Stimulated activated CD8-positive, alpha-beta memory T cell treated with anti-CD3 and anti-CD28 coated beads, Interleukin-7, amount 100 ng/mL, for 24 hours (primary cell): ENCODE measurements at places on chromosomes 1 and 21.

DNA sequence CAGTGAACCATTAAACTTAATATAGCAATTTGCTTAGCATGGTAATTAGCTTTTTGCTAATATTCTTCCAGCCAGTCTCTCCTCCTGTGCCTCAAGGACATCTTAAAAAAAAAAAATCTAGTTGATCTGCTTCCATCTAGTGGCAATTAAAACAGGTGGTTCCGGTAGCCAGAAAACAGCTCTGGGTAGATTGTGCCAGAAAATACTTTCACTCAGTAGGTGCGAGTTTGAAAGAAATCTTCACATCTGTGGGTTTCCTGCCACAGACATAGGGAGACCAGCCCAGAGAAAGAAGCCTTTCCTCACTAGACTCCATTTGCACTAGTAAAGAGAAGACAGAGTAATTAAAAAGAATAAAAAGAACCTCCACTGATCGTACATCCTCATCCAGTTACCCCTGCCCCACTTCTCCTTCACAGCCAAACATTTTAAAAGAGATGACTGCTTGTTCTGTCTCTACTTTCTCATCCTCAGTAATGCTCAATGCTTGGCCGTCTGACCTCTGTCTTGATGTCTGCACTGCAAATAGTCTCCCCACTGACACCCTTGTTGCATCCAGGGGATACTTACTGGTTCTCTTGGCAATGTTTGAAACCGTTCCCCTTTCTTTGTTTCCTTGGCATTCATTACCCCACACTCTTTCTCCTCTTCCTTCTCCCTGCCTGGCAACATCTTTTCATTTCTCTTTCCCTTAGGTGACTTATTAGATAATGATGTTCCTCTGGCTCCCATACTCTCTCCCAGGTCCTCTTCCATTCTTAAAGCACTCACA, 16.9 kb downstream of the SELL start:
- no peak for DNase-seq

DNA sequence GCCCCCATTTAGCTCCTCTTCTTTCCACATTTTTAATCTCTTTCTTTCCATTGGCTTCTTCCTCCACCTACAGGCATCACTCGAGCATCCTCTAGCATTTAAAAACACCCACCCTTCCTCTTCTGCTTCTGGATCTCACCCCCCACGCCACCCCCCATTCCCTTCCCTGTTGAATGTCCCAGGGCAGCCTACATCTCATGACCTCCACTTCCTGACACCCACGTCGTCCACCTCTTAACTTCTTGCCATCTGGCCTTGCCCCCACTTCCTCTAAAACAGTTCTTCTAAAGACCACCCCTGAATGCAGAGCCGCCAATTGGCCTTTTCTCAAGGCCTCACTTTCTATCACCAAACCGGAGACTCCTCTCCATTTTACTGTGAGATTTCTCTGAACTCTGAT, 6.1 kb upstream of the ETNK2 start:
- no peak for DNase-seq

DNA sequence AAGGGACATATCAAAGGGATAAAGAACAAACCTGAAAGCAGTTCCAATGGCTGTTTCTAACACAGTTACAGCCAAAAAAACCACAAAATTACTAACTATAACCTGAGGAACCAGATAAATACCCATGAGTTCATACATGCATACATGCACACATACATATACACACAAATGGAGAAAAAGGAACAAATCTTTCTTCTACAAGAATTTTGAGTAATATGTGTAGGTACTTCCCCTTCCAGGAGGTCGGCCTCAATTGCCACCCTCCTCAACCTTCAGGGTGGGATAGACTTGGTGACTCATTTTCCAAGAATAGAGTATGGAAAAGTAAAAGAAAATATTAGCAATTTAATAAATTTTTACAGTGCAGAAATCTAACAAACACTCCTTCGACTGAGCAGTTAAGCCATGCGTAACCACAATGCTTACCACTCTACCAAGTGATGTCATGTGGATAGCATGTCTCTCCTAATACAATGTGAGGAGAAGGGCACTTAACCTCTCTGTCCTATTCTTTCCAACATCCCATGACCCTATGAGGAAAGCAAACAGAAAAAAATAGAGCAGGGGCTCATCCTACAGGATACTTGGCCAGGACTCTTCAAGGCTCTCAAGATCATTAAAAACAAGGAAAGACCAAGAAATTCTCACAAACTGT, 243.0 kb upstream of the RUNX1 start:
- DNase-seq, result no peak

- no peak for DNase-seq
These were observed 11.9 kb downstream of the PDE4B start for GRCh38 chr1:65804584-65804983.

DNA sequence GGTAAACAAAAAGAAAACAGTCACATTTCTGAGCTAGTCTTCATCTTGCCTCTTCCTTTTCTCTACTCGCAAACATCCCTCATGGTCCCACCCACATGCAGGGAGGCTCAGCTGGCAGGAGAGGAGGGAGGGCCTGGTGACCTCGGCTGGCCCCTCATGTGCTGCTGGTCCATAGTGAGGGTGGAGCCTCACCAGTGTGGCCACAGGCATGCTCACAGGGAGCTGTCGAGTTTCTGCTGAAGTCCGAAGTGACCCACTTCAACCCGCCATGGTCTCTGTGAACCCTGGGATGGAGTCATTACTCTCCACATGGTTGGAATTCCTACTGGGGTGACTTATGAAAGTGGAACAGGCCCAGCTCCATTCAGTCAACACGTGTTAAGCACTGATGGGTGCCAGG, 253.4 kb downstream of the RHOU start:
- no peak for DNase-seq

GRCh38 chr1:101264697-101265096, 27.9 kb downstream of the S1PR1 start:
- DNase-seq, result no peak

GRCh38 chr1:23193391-23194118, 23.7 kb downstream of the HTR1D start:
- no peak for DNase-seq

GRCh38 chr21:35593000-35593502, 467.3 kb downstream of the SETD4 start:
- no peak for DNase-seq

DNA sequence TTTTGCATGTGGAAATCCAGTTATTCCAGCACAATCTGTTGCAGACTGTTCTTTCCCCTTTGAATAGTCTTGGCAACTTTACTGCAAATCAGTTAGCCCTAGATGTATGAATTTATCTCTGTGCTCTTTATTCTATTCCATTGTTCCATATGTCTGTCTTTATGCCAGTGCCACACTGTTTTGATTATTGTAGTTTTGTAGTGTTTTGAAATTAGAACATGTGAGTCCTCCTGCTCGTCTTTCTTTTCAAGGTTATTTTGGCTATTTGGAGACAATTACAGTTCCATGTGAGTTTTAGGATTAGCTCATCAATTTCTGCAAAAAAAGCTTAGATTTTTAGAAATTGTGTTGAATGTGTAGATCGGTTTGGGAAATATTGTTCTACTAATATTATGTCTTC, 26.6 kb downstream of the WNT3A start:
- no peak for DNase-seq

GRCh38 chr1:81398041-81398440, 402.7 kb upstream of the ADGRL2 start:
- no peak for DNase-seq

- DNase-seq, result no peak
These were observed 29.5 kb upstream of the JUN start for GRCh38 chr1:58813361-58813760.

- DNase-seq, result no peak
These were observed 109.6 kb downstream of the PCP4 start for GRCh38 chr21:39976800-39977199.

DNA sequence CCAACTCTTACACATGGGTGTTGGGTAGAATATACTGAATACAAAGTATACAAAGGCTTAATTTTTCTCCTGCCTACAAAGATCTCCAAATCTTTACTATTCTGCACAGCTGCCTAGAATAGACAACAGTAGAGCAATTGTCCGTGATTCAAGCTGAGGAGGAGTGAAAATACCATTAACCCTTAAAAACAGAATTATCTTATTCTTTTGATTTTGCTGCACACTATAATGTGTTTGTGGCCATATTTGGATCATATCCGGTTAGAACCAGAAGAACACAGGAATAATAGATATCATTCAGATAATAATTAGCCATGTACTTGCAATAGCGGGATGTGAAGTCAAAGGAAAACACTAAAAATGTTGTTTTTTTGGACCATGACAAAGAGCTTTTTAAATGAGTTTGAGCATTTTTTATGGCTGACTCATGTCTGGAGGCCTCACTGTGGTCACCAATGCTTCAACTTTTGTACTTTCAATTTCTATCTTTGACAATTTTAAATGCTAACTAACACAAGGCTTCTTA, 197.6 kb upstream of the FOXD3 start:
- DNase-seq, result no peak

- no peak for DNase-seq
These were observed 17.4 kb downstream of the AK4 start for GRCh38 chr1:65165269-65165993.

GRCh38 chr1:66182551-66183178, 351.3 kb upstream of the SGIP1 start:
- DNase-seq, result no peak

GRCh38 chr1:22736501-22737080, 26.0 kb downstream of the EPHB2 start:
- DNase-seq, result no peak

DNA sequence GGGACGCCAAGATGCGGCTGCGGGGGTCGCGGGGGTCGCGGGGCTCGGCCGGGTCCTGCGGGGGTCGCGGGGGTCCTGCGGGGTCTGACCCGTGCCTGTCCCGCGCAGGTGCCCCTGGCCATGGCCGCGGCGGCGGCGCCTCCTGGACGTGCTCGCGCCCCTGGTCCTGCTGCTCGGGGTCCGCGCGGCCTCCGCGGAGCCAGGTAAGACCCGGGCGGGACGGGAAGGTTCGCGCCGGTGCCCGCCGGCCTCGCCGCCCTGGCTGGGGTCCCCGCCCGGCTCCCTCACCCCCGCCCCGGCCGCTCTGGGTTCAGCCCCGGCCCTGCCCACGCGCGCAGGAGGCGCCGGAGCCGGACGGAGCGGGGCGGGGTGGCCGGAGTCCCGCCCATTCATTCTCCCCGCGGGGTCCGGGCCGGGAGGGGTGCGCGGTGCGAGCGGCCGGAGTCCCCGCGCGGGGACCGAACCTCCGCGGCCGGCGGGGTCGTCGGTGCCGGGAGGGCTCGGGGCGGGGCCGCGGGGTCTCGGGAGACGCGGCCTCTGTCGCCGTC, 380 bp downstream of the COL18A1 start:
- DNase-seq, result no peak

- no peak for DNase-seq
These were observed 28.2 kb upstream of the EPB41 start for GRCh38 chr1:28885977-28886730.

DNA sequence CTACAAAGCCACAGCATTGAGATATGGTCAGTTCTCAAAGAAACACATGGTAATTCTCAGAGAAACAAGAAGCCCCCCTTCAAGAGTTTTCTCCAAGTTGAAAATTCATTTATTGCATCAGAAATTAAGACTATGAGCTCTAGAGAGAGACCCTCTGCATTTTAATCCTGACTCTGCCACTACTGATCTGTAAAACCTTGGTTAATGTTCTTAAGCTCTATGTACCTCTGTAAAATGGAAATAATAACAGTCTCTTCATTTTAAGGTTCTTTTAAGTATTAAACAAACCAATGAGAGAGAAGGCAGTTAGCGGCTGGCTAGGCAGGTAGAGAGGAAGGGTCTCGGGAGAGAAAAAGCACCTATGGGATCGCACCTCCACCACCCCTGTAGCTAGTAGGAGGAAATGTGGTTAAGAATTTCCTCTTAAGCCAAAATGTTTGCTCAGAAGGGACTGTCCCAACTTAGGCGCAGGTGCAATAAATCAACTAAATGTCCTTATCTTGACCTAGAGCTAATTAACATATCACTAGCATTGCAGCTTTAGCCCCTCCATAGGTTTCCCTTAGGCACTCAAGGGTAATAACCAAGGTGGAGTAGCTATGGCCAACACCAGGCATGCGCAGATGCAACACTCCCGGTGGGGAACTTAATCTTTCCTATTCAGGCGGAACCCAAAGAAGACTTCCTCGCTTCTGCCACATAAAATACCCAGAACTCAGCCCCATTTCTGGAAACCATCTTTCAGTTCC, 1685.4 kb downstream of the MRPL39 start:
- no peak for DNase-seq

- DNase-seq, result no peak
These were observed 133.6 kb downstream of the SYF2 start for GRCh38 chr1:25098717-25099116.

- no peak for DNase-seq
These were observed 6.2 kb upstream of the RRP1 start for GRCh38 chr21:43783098-43783700.

DNA sequence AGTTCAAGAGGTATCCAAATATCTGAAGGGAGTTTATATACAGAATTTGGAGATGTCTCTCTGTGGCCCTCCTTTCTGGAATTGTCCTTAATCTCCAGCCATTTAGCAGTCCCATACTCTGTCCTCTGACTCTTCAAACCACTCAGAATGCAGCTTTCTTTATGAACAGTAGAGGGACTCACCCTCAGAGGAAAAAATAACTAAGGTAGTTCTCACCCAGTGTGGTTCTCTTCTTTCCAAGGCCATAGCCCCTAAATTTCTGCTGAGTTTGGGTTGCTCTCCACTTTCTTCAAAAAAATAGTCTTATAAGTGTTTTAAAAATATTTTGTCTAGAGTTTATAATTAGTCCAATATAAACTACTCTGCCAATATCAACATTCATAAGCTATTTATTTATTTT, 369.7 kb downstream of the MATN1 start:
- no peak for DNase-seq

- no peak for DNase-seq
These were observed 80.0 kb downstream of the ADGRL2 start for GRCh38 chr1:81880781-81881180.

GRCh38 chr1:197660389-197660788, 114.9 kb downstream of the DENND1B start:
- DNase-seq, result no peak

- peak; percentile 16 for DNase-seq
These were observed 49.2 kb upstream of the PAX7 start for GRCh38 chr1:18581420-18581880.

GRCh38 chr1:184370850-184371249, 16.0 kb upstream of the C1orf21 start:
- DNase-seq, result no peak

DNA sequence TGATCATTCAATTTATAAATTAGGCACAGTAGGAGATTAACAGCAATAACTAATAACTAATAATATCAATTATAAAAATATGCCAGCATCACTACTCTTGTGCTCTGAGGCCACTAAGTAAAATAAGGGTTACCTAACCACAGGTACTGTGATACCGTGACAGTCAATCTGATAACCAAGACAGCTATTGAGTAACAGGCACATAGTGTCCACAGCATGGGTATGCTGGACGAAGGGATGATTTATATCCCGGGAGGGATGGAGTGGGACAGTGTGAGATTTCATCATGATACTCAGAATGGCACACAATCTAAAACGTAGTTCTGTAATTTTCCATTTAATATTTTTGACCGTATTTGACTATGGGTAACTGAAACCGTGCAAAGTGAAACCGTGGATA, 39.4 kb downstream of the CD46 start:
- no peak for DNase-seq
